Stimulated activated CD8-positive, alpha-beta memory T cell treated with anti-CD3 and anti-CD28 coated beads, Interleukin-15, amount 100 ng/mL, for 48 hours (primary cell): ENCODE measurements at places on chromosomes 2 and 18.
A peak's percentile ranks its signal among the peaks of the same experiment; 100 is the strongest.

GRCh38 chr2:132830321-132830827, 160.4 kb upstream of the LYPD1 start:
- no peak for DNase-seq

DNA sequence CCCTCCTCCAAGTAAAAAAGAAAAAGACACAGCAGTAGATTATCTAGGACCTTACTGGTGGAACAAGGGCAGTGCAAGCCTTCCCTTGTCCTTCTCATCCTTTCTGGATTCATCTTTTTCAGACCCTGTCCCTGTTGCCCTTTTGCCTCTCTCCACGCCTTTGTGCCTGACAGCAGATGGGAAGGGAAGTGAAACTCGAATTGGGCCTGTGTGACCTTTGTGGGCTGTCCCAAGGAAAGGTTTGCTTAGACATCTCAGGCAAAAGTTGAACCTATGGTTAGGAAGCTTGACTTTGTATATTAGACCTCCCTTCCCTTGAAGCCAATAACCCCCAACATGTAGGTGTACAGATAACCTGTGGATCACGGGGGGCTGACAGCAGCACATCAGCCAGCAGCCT, 185.3 kb downstream of the PRKCE start:
- no peak for DNase-seq

GRCh38 chr2:135985826-135986393, 484 bp upstream of the DARS1 start:
- peak; percentile 76 for DNase-seq

DNA sequence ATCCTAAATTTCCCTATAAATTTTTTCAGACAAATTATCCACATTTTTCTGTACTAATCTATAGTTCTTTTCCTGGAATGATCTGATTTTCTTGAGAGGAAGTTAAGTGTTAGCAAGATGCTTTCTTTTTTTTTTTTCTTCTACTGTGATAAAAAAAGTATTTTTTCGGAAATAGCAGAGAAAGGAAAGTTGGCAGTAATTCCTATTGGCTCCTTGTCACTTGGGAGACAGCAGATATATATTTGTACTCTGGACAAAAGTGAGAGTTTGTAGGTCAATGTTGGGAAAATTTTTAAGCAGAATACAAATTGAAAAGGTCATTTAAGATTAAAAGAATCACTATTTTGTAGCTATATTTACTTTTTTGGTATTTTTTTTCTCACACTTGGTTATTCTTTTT, 635.7 kb upstream of the NRXN1 start:
- no peak for DNase-seq

DNA sequence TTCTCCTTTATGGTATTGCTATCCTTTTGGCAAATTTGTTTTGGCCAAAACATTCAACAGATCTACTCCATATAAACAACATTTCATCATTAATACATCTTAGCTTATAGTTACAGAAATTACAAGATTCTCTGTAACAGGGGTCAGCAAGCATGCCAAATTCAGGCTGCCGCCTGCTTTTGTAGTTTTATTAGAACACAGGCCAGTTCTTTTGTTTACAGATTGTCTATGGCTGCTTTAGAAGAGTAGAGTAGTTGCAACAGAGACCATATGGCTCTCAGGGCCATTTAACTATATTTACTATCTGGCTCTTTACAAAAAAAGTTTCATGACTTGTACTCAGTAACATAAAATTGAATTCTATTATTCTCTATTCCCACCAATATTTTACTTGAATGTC, 53.9 kb downstream of the LNPK start:
- DNase-seq, result no peak

- DNase-seq, result no peak
Measured at GRCh38 chr2:205757271-205757670, 75.0 kb downstream of the NRP2 start.

- DNase-seq, result no peak
Measured at GRCh38 chr2:101884423-101884822, 107.3 kb upstream of the IL1R2 start.

GRCh38 chr2:144801766-144802165, 281.8 kb upstream of the ZEB2 start:
- no peak for DNase-seq

GRCh38 chr2:12109363-12110017, 363.1 kb downstream of the LPIN1 start:
- DNase-seq, result no peak

- DNase-seq, result no peak
Measured at GRCh38 chr2:191299866-191300265, 54.7 kb downstream of the MYO1B start.

DNA sequence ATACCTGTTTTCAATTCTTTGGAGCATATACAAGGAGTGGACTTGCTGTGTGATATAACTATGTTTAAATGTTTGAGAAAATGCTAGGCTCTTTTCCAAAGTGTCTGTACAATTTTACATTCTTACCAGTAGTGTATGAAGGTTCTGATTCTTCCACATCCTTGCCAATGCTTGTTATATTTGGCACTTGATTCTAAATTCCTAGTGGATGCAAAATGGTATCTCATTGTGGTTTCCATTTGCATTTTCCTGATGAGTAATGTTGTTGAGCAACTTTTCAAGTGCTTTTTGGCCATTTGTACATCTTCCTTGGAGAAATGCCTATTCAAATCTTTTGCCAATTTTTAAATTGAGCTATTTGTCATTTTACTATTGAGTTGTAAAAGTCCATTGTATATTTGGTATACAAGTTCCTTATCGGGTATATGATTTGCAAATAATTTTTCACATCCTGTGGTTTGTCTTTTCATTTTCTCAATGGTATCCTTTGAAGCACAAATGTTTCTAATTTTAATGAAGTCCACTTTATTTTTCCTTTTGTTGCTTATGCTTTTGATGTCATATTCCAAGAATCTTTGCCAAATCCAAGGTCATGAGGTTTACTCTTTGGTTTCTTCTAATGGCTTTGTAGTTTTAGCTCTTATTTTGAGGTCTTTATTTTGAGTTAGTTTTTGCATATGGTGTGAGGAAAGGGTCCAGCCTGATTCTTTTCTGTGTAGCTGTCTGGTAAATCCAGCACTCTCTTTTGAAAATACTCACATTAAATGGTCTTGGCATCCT, 33.2 kb upstream of the CWC22 start:
- no peak for DNase-seq

GRCh38 chr2:133306236-133306635, 262.0 kb downstream of the NCKAP5 start:
- DNase-seq, result no peak

- DNase-seq, result peak; percentile 9
Measured at GRCh38 chr18:62131301-62131909, 55.5 kb downstream of the PIGN start.

GRCh38 chr2:169572189-169572588, 1.5 kb downstream of the FASTKD1 start:
- no peak for DNase-seq

GRCh38 chr2:215397632-215398341, 38.1 kb downstream of the FN1 start:
- no peak for DNase-seq

DNA sequence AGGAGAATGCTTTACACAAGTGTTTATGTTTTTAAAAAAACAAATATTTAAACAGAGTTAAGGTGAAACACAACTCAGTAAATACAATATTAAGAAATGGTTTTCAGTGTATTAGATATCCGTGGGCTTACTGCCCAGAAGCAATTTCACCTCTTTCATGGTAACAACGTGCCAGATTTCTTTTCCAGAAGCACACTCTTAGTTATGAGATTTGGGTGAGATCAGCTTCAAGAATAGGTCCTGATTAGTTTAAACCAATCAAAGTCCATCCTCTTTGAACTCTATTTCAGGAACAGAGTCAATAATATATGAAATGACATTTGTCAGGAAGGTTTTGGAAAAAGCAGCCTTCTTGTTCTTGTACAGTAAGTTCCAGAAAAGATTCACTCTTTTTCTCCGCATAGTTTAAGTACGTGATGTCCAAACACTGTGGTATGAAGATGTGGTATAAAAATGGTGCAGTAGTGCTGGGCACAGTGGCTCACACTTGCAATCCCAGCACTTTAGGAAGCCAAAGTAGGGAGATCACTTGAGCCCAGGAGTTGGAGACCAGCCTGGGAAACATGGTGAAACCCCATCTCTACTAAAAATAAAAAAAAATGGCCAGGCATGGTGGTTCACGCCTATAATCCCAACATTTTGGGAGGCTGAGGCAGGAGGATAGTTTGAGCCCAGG, 14.7 kb downstream of the USP34 start:
- DNase-seq, result no peak

DNA sequence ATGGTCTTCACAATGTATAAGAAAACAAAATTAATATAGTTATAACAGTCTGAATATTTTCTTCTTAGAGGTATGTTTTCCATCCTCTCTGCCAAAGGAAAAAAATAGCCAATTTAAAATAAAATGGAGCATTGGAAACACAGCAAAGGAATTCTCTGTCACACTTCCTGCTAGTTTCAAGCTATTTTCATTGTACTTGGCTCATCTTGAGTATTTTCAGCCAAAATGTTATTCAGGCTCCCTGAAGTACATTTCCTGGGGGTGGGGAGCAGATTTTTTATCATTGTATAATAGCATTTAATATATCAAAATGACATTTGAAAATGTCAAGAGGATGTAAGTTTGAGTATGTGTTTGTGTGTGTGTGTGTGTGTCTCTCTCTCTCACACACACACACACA, 463.6 kb upstream of the REG3G start:
- no peak for DNase-seq

- DNase-seq, result no peak
Measured at GRCh38 chr2:236794176-236794957, 224.7 kb downstream of the ACKR3 start.

GRCh38 chr2:65351234-65351947, 81.0 kb downstream of the SPRED2 start:
- DNase-seq, result no peak

- no peak for DNase-seq
Measured at GRCh38 chr2:45957533-45958227, 306.2 kb downstream of the PRKCE start.

- DNase-seq, result no peak
Measured at GRCh38 chr18:70019136-70019535, 71.5 kb upstream of the CD226 start.

DNA sequence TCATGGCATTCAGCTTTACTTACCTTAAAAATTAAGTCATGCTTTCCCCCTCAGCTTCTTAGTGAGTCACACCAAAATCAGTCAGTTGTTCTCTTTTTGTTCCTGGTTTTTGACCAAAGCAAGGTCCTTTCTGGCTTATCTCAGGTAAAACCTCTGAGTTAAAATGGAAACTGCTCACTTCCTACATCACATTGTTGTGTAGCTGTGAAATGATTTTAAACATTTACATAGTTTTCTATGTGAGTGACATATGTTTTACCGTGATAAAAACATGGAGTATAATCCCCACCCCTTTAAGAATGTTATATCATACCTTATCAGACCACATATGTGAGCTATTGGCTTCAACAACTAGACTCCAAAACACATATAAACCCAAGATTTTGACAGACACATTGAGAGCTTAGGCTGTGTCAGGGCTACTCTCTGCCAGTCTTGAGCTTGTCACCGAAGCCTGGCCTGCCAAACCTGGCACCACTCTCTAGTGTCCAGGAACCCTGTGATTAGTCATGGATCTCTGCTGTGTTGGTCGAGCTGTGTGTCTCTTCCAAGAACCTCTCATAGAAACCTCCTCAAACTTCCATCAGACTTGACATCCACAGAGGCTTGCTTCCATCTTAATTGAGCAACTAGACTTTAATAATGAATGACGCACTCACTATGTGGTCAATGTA, 294.5 kb upstream of the FBXO11 start:
- no peak for DNase-seq

GRCh38 chr2:234689911-234690379, 193.1 kb upstream of the ARL4C start:
- no peak for DNase-seq

DNA sequence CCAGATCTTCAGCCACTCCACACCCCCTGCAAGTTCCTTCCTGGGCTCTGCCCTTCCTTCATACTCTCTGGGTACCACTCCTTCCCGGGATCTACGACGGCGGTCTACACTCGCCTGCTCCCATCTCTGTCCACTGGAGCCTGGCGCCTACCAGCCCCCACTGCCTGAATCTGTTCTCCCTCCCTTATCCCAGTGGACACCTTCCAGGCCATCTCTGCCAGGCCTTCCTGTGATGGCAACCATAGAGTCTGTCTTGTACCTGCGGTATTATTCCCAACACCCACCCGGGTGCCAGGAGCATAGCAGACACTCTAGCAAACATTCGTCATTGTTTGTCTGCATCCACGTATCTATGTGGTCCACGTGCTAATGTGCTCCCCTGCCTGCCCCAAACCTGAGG, 140.9 kb downstream of the ZFP36L2 start:
- no peak for DNase-seq

- no peak for DNase-seq
Measured at GRCh38 chr2:98804736-98805135, 73.8 kb upstream of the MGAT4A start.

GRCh38 chr2:21800356-21800755, 676.6 kb downstream of the TDRD15 start:
- DNase-seq, result no peak

- no peak for DNase-seq
Measured at GRCh38 chr2:41854227-41854626, 193.6 kb upstream of the PKDCC start.

DNA sequence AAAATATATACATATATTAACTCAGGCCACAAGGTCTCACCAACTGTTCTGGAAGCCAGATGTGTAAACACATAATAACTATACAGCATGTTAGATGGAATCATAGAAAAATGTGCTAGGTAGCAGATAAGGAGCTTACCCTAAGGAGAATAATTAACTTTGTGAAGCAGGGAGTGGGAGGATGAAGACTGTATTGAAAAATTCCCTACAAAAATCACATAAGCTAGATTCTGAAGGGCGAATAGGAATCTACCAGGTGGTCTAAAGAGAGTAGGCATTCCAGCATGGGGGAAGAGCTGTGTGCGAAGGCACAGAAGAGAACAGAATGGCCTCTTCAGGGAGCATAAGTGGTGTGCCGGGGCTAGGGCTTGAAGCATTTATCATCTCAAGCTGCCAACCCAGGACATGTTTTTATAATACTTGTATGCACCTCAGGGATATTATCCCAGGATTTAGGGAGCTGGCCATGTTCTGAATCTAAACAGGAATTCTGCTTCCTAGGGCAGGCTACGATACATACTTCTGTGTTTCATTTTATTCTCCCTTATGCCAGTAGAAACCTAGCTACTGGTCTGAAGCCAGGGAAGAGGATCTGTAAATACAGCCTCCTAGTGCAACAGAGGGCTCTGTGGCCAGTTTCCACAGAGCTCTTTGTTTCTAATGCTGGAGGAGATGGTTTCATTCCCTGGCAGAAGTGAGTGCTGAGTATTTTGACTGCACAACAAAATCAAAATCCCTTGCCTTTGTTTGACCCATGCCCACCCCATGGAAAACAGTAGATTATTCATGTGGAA, 56.7 kb downstream of the NEMP2 start:
- no peak for DNase-seq

GRCh38 chr2:240441993-240442411, 6.5 kb downstream of the GPC1 start:
- DNase-seq, result no peak

- no peak for DNase-seq
Measured at GRCh38 chr2:29295845-29296244, 180.6 kb downstream of the CLIP4 start.

- no peak for DNase-seq
Measured at GRCh38 chr2:43039376-43040080, 186.9 kb downstream of the ZFP36L2 start.
